ENCODE measurements at places on chromosomes 6 and 20.

GRCh38 chr6:18491308-18492045, 104.3 kb downstream of the RNF144B start:
- peak; percentile 93 for DNase-seq

DNA sequence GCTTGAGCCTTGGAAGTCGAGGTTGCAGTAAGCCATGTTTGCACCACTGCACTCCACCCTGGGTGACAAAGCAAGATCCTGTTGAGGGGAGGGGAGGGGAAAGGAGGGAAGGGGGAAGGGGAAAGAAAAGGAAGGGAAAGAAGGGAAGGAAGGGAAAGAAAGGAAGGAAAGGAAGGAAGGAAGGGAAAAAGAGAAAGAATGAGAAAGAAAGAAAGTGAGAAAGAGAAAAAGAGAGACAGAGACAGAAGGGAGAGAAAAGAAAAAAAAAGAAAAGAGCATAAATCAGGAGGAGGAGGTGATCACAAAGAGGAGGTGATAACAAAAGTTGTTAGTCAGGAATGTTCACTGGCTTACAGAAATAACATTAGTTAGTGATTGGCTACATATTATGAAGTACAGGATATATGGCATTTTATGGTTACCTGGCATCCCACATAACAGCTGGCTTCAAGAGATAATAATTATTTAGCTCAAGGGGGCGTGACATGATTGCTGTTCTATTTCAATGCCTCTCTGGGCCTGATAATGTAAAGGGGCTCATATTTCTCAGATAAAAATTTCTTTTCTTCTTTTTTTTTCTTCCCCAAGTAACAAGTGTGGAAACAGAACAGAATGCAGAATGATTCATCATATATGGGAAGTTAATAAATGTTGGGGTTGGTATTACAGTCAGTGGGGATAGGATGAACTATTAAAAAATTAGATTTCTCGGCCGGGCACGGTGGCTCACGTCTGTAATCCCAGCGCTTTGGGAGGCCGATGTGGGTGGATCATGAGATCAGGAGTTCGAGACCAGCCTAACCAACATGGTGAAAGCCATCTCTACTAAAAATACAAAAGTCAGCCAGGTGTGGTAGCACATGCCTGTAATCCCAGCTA, 27.1 kb downstream of the SAMHD1 start:
- no peak for DNase-seq

- DNase-seq: no peak
These were observed 80.6 kb downstream of the IRAK1BP1 start for GRCh38 chr6:78947962-78948361.

- no peak for DNase-seq
These were observed 206.4 kb upstream of the SUPT3H start for GRCh38 chr6:45584127-45584526.

DNA sequence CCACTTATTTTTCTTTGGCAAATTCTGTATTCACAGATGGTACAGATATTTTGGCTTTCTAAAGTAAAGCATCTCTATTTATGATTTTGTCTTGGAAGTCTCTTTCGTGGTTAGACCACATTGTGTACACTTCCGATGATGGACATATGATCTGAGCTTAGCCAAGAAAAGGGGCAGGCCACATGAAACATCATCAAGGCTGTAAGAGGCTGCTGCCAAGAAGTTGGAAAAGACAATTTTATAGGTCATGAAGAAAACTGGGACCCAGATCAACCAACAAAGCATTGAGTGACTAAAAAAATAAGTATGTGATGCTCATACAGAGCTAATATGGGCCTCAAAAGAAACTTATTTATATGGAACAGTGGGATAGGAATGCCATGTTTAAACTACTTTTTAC, 266.4 kb downstream of the HAO1 start:
- DNase-seq: no peak

GRCh38 chr6:144683216-144684070, 398.3 kb downstream of the UTRN start:
- no peak for DNase-seq

DNA sequence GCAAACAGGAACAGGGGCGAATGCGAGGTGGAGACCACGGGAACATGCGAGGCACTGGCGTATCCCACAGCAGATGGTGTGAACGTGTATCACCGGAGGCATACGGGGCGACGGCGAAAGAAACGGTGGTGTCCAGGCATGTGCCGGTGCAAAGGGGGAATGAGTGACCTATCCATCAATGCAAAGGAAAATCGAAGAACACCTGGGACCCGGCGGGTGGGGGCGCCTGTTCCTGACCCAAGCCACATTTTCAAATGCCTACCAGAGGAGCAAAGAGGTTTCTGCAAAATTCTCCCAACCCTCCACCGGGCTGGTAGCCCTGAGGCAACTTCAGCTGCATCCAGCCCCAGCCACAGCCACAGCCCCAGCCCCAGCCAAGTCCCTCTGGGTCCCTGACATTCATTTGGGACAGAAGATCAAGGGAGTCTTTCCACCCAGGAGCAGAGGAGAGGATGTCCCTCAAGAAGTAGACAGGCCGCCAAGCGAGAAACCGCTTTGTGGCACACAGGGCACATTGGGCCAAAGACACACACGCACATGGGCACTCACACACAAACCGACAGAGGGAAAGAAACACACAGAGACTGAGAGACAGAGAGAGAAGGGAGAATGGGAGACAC, 164.0 kb upstream of the ZNF337 start:
- DNase-seq: no peak

Data from SJSA1 (cell line).